Calu3 (cell line): ENCODE measurements at places on chromosomes 11 and 22. TPM values are rescaled to one million over a fixed set of nuclear protein-coding genes. Genes with fewer than 3 reads are reported as not detected.

DNA sequence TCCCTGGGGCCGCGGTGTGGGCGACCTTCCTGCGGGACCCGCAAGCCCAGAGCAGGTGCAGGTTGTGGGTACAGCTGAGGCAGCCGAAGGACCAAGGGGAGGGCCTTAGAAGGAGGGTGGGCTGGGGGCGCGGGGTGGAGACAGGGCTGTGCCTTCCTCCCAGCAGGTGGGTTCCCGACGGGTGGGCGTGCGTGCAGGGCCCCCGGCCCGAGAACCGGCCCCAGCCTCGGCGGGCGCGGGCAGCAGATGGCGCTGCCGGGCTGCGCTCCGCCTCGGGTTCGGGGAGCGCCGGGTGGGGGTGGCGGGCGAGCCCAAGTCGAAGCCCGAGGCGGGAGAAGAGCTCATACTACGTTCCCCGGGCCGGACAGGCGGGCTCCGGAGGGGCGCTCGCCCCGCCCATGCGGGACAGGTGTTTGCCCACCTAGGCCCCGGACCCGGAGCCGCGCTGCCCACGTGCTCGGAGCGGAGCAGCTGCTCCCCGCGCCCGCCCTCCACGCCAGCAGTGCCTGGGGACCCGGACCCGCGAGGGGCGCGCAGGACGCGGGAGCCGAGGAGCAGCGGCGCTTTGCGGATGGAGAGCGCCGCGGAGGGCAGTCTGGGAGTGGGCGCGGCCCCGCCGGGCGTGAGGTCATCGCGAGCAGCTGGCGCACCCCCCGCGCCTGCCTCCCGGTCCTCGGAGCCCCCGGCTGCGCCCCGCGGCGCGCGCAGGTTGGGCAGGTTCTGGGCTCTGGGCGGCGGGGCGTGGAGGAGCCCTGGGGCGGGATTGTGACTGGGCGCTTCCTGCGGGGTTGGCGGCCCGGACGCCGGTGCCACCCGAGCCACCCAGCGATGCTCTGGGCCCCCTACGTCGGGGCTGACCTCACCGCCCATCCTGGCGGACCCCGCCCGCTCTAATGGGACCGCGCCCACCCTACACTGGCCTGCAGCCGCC lies 25.3 kb downstream of the DUSP8 start:
- peaks cover 11% of the 10 kb centered on the region for H3K36me3 ChIP-seq
- peak; percentile 74 for DNase-seq
- no peak overlapping the region for H3K27ac ChIP-seq
- peak overlapping the region; percentile 62 for H3K4me3 ChIP-seq
- no peaks in the 10 kb centered on the region for H3K4me1 ChIP-seq

DNA sequence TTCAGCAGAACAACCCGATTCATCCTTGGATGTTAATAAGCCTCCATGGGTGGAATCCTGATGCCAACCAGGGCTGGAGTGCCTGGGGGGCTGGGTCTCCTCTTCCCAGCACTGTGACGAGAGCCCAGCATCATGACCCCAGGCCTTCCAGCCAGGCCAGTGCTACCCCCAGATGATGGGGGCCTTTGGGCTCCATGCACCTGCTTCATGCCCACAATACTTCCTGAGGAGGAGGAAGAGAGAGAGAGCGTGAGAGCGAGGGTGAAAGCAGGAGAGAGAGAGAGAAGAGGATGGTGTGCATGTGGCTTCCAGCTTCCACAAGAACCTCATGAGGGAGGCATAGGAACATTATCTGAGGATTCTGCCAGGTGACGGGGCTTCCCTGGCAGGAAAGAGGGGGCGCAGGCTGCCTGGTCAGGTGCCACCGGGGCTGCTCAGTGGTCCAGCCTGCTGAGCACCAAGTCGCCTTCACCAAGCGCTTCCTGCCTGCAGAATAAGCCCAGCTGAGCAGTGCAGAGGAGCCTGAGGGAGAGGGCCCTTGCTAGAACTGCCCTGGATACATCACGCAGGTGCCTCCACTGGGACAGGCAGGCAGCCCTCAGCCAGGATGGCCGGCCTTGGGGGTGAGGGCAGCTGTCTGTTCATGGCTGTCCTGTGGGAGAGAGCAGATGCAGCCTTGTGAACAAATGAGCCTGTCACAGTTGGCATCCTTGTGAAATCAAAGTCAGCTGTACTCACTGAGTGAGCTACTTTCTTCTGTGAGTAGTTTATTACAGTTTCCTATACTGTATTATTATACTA lies 243.3 kb upstream of the B3GAT1 start:
- no peak overlapping the region for H3K4me3 ChIP-seq
- DNase-seq = no peak
- no peaks in the 10 kb centered on the region for H3K36me3 ChIP-seq
- H3K4me1 ChIP-seq = no peaks in the 10 kb centered on the region
- H3K27me3 ChIP-seq = no peaks in the 10 kb centered on the region

- no peaks in the 10 kb centered on the region for H3K36me3 ChIP-seq
- no peak overlapping the region for H3K4me3 ChIP-seq
- peaks cover 9% of the 10 kb centered on the region for H3K4me1 ChIP-seq
Observed at GRCh38 chr22:18995327-18995711, 59.2 kb upstream of the PRODH start.

DNA sequence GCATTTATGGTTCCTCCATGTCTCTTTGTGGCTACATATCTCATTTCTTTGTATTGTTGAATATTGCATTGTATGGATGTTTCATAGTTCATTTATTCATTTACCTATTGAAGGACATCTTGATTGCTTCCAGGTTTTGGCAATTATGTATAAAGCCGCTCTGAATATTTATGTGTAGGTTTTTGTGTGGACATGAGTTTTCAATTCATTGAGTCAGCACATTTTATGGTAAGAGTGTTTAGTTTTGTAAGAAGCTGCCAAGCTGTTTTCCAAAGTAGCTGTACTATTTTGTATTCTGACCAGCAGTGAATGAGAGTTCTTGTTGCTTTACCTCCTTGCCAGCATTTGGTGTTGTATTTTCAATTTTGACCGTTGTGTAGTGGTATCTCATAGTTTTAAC lies 39.2 kb downstream of the KDM2A start:
- DNase-seq = no peak
- H3K4me1 ChIP-seq = no peaks in the 10 kb centered on the region
- H3K27me3 ChIP-seq = no peaks in the 10 kb centered on the region
- no peak overlapping the region for H3K27ac ChIP-seq
- no peak overlapping the region for H3K4me3 ChIP-seq

GRCh38 chr11:33934450-33934849 lies 42.6 kb upstream of the LMO2 start:
- H3K4me1 ChIP-seq = no peaks in the 10 kb centered on the region
- no peaks in the 10 kb centered on the region for H3K36me3 ChIP-seq
- no peak for DNase-seq
- H3K4me3 ChIP-seq = no peak overlapping the region

GRCh38 chr11:64522843-64523380 lies 68.1 kb upstream of the SLC22A12 start:
- no peak overlapping the region for H3K4me3 ChIP-seq
- no peaks in the 10 kb centered on the region for H3K36me3 ChIP-seq
- no peak overlapping the region for H3K27ac ChIP-seq

GRCh38 chr22:39232246-39232645 lies 12.5 kb downstream of the PDGFB start:
- H3K4me3 ChIP-seq = no peak overlapping the region
- DNase-seq = no peak
- H3K4me1 ChIP-seq = peaks cover 22% of the 10 kb centered on the region

DNA sequence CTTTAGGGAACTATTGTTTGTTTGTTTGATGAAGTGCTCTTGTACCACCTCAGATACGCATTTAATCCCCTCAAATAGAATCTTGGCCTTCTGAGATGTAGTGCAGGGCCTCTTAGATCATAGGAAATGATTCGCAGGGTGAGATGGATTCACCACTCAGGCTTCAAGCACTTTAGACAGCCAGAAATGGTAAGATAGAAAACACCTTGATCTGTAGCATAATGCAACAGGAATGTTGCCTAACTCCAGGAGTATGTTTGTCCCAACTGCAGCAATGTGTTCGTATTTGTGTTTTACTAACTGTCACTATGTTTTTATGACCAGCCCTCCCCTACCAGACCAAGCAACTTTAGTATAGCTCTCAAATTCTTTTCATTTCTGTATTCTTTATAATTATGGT lies 761.2 kb downstream of the NELL1 start:
- H3K4me1 ChIP-seq = no peaks in the 10 kb centered on the region
- DNase-seq = no peak
- no peaks in the 10 kb centered on the region for H3K36me3 ChIP-seq
- H3K27ac ChIP-seq = no peak overlapping the region

GRCh38 chr11:12280838-12281565 lies 96.4 kb upstream of the PARVA start:
- H3K4me1 ChIP-seq = peaks cover 23% of the 10 kb centered on the region
- no peak overlapping the region for H3K27ac ChIP-seq
- no peak overlapping the region for H3K4me3 ChIP-seq
- no peaks in the 10 kb centered on the region for H3K27me3 ChIP-seq
- H3K36me3 ChIP-seq = peaks cover 13% of the 10 kb centered on the region

DNA sequence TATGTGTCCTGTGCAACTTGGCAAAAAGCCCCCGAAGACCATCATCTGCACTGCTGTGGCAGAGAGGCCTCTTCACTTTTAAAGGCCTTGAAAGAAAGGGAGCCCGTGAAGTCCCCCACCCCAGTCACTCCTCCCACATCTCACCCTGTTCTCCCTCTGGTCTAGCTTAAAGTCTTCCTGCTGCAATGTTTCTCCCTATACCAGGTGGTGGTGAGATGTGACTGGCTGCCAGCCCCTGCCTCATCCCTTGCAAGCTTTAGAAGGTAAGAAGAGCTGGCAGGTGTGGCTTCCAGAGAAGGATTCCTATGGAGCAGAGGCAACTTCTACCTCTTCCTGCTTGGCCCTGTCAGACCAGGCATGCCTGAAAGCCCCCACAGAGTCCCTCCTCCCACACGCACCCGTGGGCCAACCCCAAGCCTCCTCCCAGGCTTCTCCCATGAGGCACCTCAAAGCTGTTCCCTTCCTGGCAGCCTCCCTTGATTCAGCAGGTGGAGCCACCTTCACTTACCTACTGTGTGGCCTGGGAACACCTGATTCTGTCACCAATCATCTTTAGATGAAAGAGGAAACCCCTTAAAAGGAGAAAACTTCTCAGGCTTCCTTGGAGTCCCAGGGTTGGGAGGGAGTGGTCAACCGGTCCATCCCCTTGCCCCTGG lies 4.0 kb upstream of the TRIM29 start:
- no peak for DNase-seq
- H3K27ac ChIP-seq = no peak overlapping the region
- H3K4me3 ChIP-seq = no peak overlapping the region
- H3K27me3 ChIP-seq = peaks cover 67% of the 10 kb centered on the region
- H3K36me3 ChIP-seq = no peaks in the 10 kb centered on the region
- no peaks in the 10 kb centered on the region for H3K4me1 ChIP-seq

- DNase-seq = peak; percentile 70
- peak overlapping the region; percentile 76 for H3K27ac ChIP-seq
- H3K36me3 ChIP-seq = peaks cover 25% of the 10 kb centered on the region
- no peaks in the 10 kb centered on the region for H3K27me3 ChIP-seq
Observed at GRCh38 chr22:42994917-42995562, 19.9 kb downstream of the PACSIN2 start.

- H3K27ac ChIP-seq = no peak overlapping the region
- peaks cover 5% of the 10 kb centered on the region for H3K36me3 ChIP-seq
- H3K4me1 ChIP-seq = no peaks in the 10 kb centered on the region
Observed at GRCh38 chr22:20003304-20003703, 13.3 kb downstream of the ARVCF start.

- no peak overlapping the region for H3K27ac ChIP-seq
- no peaks in the 10 kb centered on the region for H3K4me1 ChIP-seq
- no peak overlapping the region for H3K4me3 ChIP-seq
- H3K27me3 ChIP-seq = peaks cover 61% of the 10 kb centered on the region
Observed at GRCh38 chr11:120746836-120747609, 235.5 kb downstream of the GRIK4 start.

GRCh38 chr11:43941257-43941994 lies 1.0 kb upstream of the C11orf96 start:
- H3K4me3 ChIP-seq = peak overlapping the region; percentile 59
- peaks cover 26% of the 10 kb centered on the region for H3K4me1 ChIP-seq
- H3K36me3 ChIP-seq = peaks cover 13% of the 10 kb centered on the region

DNA sequence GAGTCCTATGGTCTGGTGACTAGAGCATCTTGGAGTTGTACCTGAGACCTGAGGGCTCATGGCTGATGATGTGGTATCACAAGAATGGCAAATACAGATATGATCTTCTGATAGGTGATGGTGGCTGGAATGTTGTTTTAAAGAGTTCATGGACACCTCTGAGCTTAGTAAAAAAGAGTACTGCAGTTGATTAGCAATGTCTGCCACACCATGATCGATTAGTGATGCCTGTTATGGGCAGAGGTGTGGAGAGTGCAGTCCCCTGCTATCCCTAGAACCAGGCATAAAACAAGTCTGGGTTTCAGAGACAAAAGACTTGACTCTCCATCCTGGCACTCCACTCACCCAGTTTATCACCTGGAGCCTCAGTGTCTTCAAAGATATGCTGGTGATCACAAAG lies 1.4 kb upstream of the BATF2 start:
- no peaks in the 10 kb centered on the region for H3K27me3 ChIP-seq
- H3K36me3 ChIP-seq = peaks cover 12% of the 10 kb centered on the region
- peak overlapping the region; percentile 36 for H3K4me3 ChIP-seq
- H3K27ac ChIP-seq = peak overlapping the region; percentile 76
- peaks cover 28% of the 10 kb centered on the region for H3K4me1 ChIP-seq

GRCh38 chr11:1090600-1091331 lies 16.1 kb downstream of the MUC2 start:
- no peak overlapping the region for H3K4me3 ChIP-seq
- H3K36me3 ChIP-seq = peaks cover 8% of the 10 kb centered on the region
- no peak overlapping the region for H3K27ac ChIP-seq
- no peak for DNase-seq
- H3K4me1 ChIP-seq = no peaks in the 10 kb centered on the region

DNA sequence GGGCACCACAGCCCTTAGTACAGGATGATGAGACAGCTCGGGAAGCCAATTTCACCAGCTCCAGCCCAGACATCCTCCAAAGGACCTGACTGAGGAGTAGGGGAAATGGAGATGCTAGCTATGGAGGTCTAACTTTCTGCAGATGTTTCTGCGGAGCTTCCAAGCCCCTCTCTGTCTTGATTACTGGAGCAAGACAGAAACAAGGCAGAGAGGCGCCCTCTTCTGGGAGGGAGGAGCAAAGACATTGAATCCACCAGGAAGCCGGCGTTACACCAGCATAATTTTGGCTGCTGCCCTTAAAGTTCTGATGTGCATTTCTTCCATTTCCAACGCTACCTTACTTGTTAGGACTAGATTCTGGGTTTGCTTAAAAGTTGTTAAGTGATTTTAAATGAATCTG lies 107.3 kb upstream of the HSD17B12 start:
- H3K36me3 ChIP-seq = no peaks in the 10 kb centered on the region
- no peak overlapping the region for H3K4me3 ChIP-seq
- peak; percentile 38 for DNase-seq

GRCh38 chr11:71301046-71301857 lies 48.9 kb upstream of the SHANK2 start:
- no peak overlapping the region for H3K4me3 ChIP-seq
- no peak for DNase-seq
- no peak overlapping the region for H3K27ac ChIP-seq
- peaks cover 50% of the 10 kb centered on the region for H3K4me1 ChIP-seq
- H3K36me3 ChIP-seq = peaks cover 12% of the 10 kb centered on the region

Gene C11orf97
- total RNA-seq = not detected in 2 replicates

Gene PTPN5
- total RNA-seq = not detected in 2 replicates

Gene DNAJB13
- 0.50 and 1.1 TPM in 2 replicates for total RNA-seq

Gene ISX
- not detected in 2 replicates for total RNA-seq

Gene KCNQ1OT1
- total RNA-seq = 1.2 and 1.3 TPM in 2 replicates

Gene NTM
- total RNA-seq = not detected in 2 replicates
